Stimulated activated CD4-positive, alpha-beta T cell treated with anti-CD3 and anti-CD28 coated beads, Interleukin-12 subunit alpha, Interleukin-12 subunit beta, amount 100 ng/mL, for 24 hours (primary cell): ENCODE measurements at places on chromosomes 2 and 18.

DNA sequence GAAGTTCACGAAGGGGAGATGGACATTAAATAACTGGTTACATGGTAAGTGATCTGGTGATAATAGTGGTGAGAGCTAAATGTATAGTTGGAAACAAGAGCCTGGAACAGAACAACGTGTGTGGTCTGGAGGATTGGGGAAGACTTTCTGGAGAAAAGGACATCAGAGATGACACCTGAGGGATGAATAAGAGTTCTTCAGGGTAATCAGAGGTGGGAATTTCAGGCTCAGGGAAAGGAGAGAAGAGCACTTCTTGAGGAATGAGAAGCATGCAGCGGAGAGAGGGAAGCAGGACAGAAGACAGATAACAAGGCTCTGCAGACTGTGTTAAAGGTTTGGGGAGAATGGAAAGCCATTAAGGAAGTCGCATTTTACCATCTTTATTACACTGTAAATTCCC lies 450.7 kb downstream of the TNS1 start:
- DNase-seq, result no peak

- no peak for DNase-seq
Observed at GRCh38 chr2:188495969-188496431, 204.3 kb downstream of the GULP1 start.

GRCh38 chr2:78201064-78201575 lies 678.9 kb upstream of the LRRTM4 start:
- DNase-seq, result no peak

GRCh38 chr18:34959989-34960388 lies 81.2 kb upstream of the MAPRE2 start:
- DNase-seq, result no peak

DNA sequence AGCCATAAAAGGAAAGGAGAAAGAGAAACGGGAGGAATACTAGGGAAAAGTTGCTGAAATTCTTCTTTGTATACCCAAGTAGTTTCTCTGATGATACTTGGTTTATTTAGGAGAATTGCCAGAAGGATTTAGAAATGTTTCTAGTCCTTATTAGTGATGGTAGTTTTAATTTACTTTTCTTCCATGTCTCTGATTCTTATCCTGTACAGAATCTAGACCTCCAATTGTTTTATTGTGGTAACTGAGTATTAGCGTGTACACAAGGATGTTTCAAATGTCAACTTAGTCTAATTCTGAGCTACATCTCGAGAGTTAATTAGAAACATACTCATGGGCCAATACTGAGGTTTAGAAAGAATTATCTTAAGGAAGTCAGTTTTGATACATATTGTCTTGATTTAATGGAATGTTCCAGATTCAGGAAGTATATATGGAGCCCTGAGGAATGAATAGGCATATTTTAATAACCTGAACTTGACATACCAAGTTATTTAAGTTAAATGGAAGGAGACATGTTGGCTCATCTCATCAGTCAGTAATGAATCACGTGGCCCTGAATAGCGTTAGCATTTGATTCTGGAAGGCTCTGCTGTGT lies 219.6 kb downstream of the LTBP1 start:
- DNase-seq, result no peak

DNA sequence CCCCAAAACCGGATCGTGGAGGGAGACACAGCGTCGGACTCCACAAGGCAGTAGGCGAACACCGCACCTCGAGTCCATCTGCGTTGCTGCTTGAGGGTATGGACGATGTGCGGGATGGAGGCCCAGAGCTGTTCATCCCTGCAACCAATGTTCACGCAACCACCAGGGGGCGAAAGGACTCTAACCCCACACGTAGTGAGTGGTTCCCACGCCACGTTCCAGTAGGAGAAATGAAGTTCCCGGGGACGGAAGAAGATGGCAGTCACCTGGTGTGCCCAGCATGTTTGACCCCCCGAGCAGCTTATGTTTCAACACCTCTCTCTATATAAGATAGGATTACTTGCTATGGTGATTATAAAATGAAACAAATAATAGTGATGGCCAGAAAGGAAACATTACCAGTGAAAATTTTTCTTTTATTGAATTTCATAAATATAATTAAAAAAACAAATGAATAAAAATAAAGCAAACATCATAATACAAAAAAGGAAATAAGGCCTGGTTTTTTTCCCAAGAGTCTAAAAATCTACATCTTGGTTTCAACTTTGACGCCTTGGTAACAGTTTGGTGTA lies 184.3 kb downstream of the SH3BP4 start:
- DNase-seq, result peak; percentile 54

DNA sequence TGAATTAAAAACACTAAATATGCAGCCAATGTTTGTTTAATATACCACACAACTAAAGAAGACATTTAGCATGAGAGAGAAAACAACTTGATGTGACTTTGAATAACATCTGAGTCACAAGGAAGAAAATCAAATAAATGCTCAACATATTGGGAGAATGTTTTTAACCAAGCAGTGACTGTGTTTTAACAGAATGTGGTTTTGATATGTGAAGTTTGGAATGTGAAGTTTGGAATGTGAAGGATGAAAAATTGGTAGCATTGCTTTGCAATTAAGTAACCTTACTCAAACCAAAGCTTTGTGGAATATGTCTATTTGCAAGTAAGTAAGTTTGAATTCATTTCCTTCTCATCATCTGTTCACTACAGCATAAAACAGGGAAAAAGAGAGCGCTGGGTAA lies 128.2 kb upstream of the DNAJC10 start:
- DNase-seq, result no peak

DNA sequence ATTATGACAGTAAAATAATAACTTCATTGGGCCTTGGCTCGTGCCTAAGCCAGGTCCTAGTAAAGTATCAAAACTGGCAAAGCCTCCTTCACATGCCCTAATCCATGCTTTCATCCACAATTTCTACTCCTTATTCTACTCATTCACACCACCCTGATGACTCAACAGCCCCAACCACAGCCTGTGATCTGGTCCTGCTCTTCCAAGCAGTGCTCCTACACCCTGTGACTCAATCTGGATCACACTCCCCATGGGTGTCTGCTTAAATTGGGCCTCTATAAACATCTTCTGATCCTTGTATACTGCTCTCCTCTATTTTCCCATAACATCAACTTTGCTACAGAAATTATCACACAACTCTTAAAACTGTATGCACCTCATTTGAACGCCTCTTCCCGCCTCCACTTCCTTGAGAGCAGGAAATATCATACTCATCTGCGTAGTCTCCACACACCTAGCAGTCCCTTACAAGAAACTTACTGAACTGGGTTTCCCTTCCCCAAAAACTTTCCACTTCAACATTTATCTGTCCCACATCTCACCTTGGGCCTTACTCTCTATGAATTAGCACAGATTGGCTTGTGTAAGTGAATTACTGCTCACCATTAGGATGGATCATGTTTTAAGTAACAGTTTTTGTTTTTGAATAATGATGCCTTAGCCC lies 15.9 kb downstream of the GTF3C3 start:
- DNase-seq, result peak; percentile 59

GRCh38 chr2:226396541-226396940 lies 403.1 kb downstream of the IRS1 start:
- no peak for DNase-seq

- no peak for DNase-seq
Observed at GRCh38 chr2:143422681-143423080, 293.5 kb downstream of the ARHGAP15 start.

- DNase-seq, result no peak
Observed at GRCh38 chr2:124034265-124034664, 9.2 kb downstream of the CNTNAP5 start.

DNA sequence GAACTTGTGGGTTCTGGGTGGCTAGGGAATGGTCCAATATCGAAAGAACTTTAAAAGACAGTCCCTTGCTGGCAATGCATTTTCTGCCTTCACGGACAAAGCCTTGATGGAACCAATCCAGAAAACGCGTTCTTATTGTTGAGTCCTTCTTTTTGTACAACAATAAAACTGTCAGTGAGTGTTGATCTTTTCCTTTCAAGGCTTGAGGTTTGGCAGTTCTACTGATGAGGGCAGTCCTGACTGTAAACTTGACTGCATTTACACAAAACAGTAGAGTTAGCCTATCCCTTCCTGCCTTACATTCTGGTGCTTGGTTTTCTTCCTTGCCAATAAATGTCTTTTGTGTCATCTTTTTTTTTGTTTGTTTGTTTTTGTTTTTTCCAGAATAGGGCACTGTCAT lies 2.5 kb upstream of the UGT1A7 start:
- DNase-seq, result no peak

DNA sequence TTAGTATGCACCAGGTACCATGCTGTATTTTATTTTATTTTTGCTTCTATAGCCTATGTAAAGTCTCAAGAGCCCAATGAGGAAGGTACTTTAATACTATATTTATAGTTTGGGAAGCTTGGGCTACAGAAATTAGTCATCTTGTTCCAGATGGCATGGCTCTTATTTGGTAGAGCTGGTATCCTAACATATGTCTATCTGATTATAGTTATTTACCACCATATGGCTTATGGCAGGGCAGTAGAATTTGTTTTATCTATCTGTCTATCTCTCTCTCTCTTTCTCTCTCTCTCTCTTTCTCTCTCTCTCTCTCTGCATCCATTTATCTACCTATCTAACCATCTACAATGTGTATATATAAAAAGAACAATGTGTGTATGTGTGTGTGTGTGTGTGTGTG lies 1293.7 kb upstream of the SLC39A10 start:
- no peak for DNase-seq

GRCh38 chr18:36411745-36412168 lies 114.2 kb downstream of the FHOD3 start:
- DNase-seq, result no peak

DNA sequence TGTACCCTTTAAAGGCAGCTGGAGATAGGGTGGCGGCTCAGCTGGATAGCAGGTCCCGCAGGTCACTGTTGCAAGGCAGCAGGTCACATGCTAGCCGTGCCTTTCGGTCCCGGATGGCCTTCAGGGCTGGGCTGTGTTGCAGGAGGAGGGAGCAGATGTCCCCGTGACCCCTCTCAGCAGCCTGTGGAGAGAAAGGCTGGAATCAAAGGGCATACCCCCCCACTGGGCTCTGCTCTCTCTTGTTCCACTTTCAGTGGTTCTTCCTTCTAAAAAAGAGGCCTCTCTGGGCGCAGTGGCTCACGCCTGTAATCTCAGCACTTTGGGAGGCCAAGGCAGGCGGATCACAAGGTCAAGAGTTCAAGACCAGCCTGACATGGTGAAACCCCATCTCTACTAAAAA lies 4.4 kb upstream of the ANKRD23 start:
- DNase-seq, result no peak

GRCh38 chr2:9238591-9239326 lies 32.1 kb downstream of the ASAP2 start:
- no peak for DNase-seq

- DNase-seq, result no peak
Observed at GRCh38 chr18:21321711-21322110, 79.7 kb downstream of the GREB1L start.

- DNase-seq, result no peak
Observed at GRCh38 chr2:206970589-206971360, 31.5 kb downstream of the CPO start.

DNA sequence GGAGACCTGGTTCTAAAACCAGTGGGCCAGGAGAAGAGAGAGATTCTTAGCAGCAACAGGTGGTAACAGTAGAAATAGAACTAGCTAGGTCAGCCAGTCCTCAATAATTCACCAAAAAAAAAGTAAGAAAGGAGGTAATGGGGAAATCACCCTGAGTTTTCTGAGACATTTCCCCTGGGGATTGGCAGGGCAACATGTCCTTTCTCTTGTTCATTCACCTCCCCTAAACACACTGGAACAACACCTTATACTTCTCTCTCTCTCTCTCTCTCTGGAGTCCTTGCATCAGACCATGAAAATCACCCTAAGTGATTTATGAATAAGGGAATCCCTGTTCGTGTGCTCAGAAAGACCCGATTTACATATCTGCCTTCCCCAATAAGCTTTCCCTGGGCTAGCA lies 64.8 kb downstream of the COX7A2L start:
- DNase-seq, result no peak

DNA sequence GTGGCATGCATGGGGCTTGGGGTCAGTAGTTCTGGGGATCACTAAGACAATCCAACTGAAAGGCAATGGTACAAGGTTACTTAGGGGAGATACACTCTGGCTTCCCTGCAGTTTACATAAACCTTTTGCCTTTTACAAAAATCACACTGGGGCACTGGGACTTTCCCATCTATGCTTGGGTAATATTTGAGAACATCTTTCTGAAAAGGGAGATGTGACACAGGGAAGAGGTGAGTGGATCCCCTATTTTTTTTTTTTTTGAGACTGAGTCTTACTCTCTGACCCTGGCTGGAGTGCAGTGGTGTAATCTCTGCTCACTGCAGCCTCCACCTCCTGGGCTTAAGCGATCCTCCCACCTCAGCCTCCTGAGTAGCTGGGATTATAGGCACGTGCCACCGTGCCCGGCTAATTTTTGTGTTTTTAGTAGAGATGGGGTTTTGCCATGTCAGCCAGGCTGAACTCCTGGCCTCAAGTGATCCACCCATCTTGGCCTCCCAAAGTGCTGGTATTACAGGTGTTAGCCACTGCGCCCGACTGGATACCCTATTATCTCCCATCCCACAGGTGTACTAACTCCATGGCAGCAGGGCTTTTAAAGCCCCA lies 82.8 kb upstream of the DNMT3A start:
- DNase-seq, result no peak

GRCh38 chr18:59904011-59904601 lies 4.3 kb downstream of the PMAIP1 start:
- DNase-seq, result no peak

- DNase-seq, result no peak
Observed at GRCh38 chr18:66111018-66111417, 360.2 kb downstream of the CDH7 start.

DNA sequence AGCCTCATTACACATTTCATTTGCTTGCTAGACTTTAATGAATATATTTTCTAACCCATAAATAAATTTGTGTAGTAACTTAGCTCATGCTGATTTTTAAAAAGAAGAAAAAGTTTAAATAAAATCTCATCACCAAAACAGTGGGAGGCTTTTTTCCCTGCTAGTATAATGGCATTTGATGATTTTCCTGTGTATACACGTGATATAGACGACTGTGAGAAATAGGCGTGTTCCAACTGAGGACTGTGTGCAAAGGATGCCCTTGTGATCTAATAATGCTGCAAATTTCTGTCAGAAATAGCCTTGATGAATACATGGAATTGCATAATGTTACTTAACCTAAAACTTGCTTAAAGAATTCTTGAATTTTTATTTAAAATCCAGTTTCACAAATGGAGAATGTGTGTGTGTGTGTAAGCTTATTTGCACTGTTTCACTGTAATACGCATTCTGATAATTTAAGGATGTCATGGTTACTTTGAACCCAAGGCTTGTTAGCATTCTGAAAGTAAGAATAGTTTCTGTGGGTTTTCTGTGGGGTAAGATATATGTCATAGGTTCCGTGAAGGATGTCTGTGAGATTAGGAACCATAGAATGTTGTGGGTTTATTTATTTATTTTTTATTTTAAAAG lies 178.0 kb downstream of the DLGAP1 start:
- DNase-seq, result no peak

GRCh38 chr2:42922790-42923579 lies 130.6 kb upstream of the HAAO start:
- no peak for DNase-seq

GRCh38 chr2:225466891-225467604 lies 67.5 kb downstream of the NYAP2 start:
- no peak for DNase-seq
